Umbilical cord (tissue), 2 donors: ENCODE measurements at places on chromosomes 7 and 10. TPM values are rescaled to one million over a fixed set of nuclear protein-coding genes. Genes with fewer than 3 reads are reported as not detected.

MOGAT3 gene
- total RNA-seq: 3.9 TPM

SLC13A1 gene
- 0.48 TPM for total RNA-seq

ADRB1 gene
- total RNA-seq: 0.72 TPM

DNA sequence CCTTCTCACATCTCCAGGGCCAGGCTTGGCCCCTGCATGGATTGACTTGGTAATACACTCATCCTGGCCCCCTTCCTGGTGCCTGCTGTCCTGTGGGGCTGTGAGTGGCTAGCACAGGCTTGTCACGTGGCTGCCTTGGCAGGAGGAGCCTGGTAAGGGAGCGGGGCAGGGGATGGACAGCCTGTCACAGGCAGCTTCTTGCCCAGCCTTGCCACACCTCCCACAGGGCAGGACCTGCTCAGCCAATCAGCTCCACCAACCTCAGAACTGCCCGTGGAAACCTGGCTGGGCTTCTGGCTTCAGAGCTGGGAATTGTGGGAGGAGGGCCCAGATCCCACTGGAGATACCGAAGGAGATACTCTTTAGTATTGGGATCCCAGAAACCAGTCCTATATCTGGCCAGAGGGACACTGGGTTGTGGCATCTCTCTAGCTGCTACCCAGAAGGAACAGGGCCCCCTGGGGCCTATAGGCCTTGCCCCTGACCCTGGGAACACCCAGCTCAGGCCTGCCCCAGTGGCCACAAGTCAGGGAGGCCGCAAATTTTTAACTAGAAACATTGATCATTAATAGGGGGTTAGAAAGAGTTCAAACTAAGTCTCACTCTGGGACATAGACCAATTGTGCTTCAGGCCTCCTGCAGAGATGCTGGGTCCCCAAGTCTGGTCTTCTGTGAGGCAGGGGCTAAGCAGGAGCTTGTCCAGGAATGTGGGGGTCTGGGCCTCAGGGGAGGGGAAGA lies at the start of gene HOGA1:
Gene HOGA1, plus strand, starts transcription at position 330 of the 738 bp plus-strand sequence. Its CDS starts 315 bp downstream, at position 645.
- peak; percentile 84 for DNase-seq

DNA sequence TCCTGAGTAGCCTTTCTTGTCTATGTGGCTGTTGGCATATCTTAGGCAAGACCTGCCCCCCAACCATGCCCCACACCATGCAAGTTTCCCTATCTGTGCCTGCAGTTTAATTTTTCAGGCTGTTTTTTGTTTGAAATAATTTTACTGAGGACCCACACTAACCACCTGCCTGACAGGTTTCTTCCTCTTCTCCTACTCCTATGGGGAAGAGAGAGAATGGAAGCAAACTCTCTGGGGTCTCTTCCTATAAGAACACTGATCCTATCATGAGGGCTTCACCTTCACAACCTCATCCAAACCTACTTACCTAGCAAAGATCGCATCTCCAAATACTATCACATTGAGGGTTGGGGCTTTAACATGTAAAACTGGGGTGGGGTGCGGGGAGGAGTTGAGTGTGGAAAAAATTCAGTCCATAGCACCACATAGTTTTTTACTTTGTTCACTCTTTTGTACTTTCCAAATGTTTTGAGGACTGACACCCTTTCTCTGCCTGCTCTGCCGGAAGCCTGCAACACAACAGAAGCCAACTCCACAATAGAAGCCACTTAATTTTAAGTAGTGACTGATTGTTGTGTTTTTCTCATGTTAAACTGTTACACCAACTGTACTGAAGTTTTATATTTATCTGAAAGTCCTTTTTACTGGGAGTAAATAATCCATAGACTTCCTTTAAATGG lies 67.2 kb upstream of the CSTF2T start:
- DNase-seq: no peak
